GM18507 (cell line): ENCODE measurements at places on chromosomes 6 and 20.

DNA sequence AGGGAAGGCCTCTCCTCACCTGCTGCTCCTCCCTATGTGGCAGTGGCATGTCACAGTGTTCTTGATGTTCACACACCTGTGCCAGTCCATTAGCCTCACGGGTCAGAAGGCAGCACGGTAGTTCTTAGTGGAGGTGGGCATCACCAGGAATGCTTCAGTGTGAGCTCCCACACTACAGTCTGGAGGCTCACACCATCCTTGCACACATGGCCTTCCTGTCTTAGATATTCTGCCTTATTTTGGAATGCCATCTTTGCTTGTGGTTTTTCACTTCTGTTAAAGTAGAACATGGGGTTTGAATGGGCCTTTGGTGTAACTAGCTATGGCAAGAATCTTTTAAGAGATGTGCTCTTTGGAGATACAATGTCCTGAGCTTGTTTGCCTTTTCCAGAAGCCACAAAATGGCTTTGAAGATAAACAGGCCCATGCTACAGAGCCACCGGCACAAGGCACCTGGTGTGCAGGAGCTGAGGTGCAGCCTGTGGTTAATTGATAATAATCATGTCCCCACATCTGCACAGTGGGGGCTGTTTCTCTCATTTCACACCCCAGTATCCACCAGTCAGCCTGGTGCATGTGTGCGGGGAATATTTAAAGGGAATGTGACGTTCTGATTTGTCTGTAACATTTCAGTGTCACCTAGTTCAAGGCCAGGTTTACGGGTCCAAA lies 3.2 kb upstream of the SLC17A9 start:
- DNase-seq, result no peak

- no peak for DNase-seq
Observed at GRCh38 chr6:126202707-126203106, 137.2 kb upstream of the CENPW start.

DNA sequence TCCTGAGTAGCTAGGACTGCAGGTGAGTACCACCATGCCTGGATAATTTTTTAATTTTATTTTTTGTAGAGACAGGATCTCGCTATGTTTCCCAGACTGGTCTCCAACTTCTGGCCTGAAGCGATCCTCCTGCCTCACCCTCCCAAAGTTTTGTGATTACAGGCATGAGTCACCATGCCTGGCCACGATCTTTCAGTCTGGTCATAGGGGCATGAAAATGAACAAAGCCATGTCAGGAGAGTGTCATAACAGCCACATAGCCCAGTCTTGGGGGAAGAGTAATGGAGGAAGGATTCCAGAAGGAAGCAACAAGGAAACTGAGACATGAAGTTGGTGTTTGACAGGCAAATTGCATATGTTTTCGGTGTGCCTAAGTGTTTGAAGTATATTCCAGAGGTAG lies 17.0 kb upstream of the SNX3 start:
- no peak for DNase-seq

DNA sequence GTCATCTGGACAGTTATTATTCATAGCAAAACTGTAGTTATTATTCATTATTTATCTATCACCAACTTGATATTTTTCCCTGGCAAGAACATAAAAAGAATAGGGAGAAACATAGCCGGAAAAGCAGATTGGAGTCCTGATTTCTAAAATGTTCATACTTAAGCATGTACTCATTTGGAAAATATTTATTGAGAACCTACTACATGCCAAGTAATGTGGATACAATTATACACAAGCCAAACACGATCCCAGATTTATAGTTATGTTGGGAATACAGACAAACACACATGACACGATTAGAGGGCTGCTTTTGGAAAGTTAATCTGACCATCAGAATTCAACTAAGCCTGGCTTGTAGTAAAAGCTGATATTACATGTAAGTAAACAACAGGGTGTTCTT lies 30.7 kb downstream of the ARHGAP18 start:
- no peak for DNase-seq

DNA sequence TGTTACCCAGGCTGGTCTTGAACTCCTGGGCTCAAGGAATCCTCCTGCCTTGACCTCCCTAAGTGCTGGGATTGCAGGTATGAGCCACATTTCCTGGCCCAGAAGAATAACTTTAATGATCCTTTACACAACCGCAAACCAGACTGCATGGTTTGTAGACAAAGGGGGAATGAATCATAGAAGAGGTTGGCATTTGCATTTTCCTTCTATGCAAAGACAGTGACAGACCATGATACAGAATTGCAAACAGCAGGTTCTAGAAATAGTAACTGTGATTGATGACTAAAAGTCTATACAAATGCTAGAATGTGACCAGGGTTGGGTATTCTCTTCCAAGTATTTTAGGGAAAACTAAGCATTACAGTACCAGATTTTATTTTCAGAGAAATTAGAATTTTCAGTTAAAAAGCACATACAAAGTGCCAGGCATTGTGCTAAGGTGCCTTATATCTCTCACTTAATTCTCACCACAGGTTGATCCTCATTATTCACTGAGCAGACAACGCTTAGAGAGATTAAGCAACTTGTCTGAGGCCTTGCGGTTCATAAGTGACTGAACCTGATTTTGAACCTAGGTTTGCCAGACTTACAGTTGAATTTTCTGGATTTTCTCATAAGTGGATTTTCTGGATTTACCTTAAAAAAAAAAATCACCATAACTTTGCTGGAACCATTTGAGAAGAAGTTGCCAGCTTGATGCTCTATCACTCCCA lies 146.6 kb downstream of the ZFAND3 start:
- DNase-seq, result no peak

- no peak for DNase-seq
Observed at GRCh38 chr20:12773936-12774335, 234.8 kb upstream of the SPTLC3 start.

GRCh38 chr20:53734006-53734688 lies 140.5 kb upstream of the ZNF217 start:
- DNase-seq, result no peak

- DNase-seq, result no peak
Observed at GRCh38 chr20:48295966-48296421, 510.7 kb upstream of the SULF2 start.

DNA sequence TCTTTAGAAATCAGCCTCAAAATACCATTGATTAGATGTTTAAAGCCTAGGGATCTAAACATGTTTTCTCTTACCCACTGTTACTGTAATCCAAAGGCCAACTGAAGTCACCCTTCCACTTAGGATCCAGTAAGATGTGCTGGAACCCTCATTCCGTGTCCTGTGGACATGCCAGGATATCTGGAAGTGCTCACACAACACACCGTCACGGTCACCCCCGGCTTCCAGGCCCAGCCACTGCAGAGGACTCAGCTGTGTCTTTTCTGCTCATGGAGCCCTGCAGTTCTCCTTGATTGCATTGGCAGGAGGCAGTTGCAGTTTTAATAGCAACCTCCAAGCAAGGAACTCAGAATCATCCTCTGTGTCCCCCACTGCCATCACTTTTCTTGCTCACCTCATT lies 93.3 kb downstream of the CAP2 start:
- no peak for DNase-seq

DNA sequence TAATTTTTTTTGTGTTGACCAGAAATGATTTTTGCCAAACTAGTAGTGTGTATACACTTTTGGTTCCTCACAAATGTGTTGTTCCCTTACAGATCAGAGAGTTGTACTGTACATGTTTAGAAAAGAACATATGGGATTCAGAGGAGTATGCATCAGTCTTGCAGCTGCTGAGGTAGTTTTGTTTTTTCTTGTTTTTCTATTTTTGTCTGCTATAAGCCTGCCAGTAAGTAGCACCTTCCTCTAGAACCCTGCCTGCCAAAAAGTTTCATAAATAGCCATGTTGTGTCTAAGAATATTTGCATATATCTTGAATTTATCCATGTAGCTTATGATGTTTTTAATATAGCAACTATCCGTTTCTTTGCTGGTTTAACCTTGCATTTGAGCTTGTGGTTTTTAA lies 46.4 kb downstream of the ORC3 start:
- no peak for DNase-seq

GRCh38 chr6:106882138-106882537 lies 92.4 kb downstream of the CD24 start:
- DNase-seq, result no peak

- DNase-seq, result no peak
Observed at GRCh38 chr20:46185353-46185752, 67.2 kb downstream of the CD40 start.

DNA sequence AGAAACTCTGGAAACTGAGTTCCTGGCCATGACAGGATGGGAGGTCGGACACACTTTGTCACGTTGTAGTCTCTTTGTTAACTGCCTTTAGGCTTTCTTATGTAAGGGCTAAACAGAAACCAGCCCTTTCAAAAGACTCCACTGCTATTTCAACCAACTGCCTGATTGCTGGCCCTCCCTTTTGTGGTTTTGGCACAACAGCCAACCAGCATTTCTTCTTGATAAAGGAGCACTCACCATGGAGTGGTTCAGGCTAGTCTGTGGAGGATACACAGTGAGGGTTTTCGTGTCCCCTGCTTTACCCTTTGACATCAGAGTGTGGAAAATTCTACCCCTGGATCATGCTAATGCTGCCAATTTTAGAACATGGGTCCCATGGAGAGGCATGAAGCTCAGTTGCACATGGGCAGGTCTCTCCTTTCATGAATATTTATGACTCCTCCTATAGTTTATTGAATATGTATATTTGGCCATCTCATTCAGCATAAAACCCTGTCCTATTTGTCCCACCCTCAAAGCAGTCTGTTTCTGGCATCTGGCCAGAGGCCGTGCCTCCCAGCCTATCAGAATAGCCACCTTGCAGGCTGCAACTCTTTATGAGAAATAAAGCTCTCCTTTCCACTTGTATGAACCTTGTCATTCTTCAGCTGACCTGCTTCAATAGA lies 148.3 kb downstream of the HS3ST5 start:
- DNase-seq, result no peak

GRCh38 chr6:24864343-24864742 lies 65.6 kb upstream of the ARMH2 start:
- DNase-seq, result no peak

GRCh38 chr20:25341716-25342680 lies 48.6 kb downstream of the ABHD12 start:
- DNase-seq, result no peak

- no peak for DNase-seq
Observed at GRCh38 chr6:131398176-131398575, 174.8 kb upstream of the ARG1 start.

- no peak for DNase-seq
Observed at GRCh38 chr6:154653853-154654252, 79.4 kb upstream of the SCAF8 start.

GRCh38 chr20:44041001-44041400 lies 126.3 kb downstream of the TOX2 start:
- DNase-seq, result no peak

DNA sequence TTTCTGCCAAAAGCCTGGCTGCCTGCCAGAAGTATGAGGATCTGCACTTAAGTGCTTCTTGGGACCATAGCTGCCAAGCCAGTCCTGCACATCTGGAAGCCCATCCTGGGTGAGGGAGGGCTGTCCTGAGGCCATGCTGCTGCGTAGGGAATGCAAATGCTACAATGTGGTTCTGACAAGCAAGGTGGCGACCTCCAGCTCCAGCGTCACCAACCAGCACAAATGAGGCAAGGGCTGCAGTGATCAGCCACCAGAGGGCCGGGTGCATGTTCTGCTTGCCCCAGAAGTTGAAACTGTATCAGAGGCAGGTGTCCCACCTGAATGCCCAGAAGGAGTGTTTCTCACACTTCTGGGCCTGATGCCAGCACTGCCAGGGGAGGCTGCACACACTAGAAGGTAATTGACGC lies 99.1 kb upstream of the KCNQ5 start:
- peak; percentile 11 for DNase-seq

GRCh38 chr6:16837217-16837972 lies 76.1 kb upstream of the ATXN1 start:
- DNase-seq, result no peak

GRCh38 chr20:1711826-1712601 lies 54.4 kb upstream of the SIRPG start:
- no peak for DNase-seq

DNA sequence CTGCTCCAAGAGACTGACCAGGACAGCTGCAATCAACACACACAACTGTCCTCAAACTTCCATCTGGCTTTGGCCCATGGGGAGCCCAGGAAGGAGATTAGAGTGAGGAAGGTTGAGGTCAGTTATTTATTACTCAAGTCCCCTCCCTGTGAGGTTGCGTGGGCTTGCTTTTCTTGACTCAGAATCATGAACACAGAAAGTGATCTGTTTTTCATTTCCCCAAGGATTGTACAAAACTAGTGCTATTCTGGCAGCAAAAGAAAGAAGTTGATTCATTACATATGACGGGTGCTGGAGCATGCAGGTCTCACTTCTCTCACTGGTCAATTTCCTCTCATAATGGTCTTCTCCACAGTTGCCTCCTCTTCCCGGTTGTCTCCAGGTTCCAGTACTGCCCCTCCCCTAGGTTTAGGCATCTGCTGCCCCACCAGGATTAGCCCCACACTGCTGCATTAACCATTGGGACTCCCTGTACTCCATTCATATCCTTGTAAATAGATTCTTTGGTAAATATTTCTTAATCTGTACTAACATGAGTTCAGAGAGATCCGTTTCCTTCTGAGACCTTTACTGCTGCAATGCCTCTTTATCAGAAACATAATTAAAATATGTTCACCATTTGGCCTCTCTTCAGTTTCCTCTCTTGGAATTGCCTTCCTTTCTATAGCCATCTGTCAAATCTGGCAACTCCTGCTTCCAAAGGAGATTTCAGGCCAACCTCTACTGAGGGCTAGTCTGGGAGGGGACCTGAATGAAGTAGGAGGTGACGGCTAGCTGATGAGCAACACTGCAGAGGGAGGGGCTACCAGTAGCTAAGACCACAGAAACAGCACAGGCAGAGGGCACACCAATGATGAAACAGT lies 888.8 kb downstream of the QKI start:
- DNase-seq, result no peak

DNA sequence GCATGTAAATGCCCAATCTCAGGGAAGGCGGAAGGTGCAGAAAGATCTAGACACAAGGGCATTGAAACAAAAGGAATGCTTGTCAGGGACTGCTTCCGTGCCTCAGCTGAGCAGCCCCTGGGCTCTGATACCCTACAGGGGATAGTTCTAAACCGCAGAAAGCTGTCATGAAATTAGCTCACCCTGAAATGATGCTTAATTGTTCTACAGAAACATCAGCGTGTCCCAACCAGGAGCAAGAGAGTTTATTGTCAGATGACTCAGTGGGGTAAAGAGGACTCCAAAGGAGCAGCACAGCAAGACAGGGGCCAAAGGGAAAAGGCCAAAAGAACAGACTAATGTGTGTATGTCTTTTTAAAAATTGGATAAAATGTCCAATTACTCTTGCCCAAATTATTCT lies 258.4 kb upstream of the JARID2 start:
- DNase-seq, result no peak

- DNase-seq, result no peak
Observed at GRCh38 chr6:18961566-18961965, 574.4 kb downstream of the RNF144B start.

DNA sequence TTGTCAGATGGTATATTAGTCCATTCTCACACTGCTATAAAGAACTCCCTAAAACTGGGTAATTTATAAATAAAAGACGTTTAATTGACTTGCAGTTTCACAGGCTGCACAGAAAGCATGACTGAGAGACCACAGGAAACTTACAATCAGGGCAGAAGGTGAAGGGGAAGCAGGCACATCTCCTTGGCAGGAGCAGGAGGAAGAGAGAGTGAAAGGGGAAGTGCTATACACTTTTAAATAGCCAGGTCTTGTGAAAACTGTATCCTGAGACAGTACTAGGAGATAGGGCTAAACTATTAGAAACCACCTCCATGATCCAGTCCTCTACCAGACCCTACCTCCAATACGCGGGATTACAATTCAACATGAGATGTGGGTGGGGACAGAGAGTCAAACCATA lies 193.9 kb upstream of the KCNG1 start:
- no peak for DNase-seq
